ENCODE measurements at places on chromosomes 4 and X.

GRCh38 chr4:1381181-1381621 is 25.0 kb downstream of the NKX1-1 start:
- no peak for DNase-seq

- no peak for DNase-seq
Measured at GRCh38 chr4:88202443-88202842, 44.0 kb upstream of the ABCG2 start.

- no peak for DNase-seq
Measured at GRCh38 chr4:56908206-56909085, 746 bp downstream of the REST start.

GRCh38 chrX:138745196-138745595 is 33.7 kb upstream of the FGF13 start:
- peak; percentile 36 for DNase-seq

DNA sequence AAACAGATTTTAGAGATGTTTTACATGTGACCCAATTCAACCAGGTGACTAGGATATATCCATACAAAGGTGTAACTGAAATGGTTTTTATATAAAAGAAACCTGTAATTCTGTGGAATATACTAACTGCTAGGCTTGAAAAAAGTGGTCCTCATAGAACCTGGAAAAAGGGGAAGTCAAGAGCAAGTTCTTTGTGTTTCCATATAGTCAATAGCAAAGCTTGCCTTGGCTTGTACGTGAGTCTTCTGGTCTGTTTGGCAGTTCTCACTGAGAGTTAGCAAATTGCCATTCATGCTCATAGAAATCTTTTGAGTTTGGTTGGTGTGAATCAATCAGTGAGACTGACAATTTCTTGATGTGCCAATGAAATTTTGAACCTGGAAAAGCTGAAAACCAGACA is 79.4 kb upstream of the SMIM10 start:
- DNase-seq = no peak

DNA sequence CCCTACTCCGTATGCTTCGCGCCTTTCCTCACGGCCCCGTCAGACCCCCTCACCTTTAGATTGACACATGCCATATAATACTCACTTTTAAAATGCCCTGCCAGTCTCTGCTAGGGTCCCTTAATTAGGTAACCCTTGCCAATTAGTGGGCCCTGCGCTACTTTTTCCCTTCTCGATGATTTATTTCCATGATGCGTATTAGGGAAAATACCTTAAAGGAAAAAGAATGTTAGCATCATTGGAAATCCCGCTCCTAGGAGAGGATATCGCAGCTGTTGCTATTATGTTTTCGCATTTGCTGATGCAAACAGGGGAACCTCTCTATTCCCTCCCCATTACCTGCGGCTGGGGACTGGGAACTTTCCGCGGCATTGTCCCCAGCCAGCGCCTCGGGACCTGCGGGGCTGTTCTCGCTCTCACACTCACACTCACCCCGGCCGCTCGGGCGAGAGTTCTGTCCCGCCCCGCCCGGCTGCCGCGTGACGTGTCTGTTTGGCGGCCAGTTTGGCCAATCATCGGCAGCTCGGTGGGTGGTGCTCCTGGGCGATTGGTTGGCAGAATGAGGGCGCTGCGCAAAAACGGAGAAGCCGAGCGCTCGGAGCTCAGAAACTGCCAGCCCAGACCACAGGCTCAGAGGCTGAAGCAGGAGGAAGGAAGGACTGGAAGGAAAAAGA is at the start of gene PCDH10:
TSS of gene PCDH10 (plus strand) at position 605 of the 674 bp plus-strand sequence. CDS start 847 bp downstream, outside the sequence.
- DNase-seq = peak; percentile 77

GRCh38 chr4:158966091-158966490 is 136.8 kb upstream of the RAPGEF2 start:
- no peak for DNase-seq

DNA sequence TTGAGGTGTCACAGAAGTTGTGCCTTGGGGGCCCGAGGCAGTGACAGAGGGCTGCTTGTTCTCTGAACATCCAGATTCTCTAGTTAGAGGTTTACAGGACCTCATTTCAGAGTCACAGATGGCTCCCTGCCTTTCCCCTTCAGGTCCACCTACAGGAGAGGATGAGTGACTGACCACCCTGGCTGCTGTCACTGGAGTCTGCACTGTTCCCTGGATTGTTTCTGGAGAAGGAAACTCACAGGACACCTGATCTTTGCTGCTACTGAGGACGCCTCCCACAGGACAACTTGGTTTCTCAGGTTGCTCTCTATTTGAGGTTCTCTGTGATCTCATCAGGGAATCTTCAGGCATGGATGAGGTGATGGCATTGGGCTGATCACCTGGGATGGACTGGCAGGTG is 58.3 kb downstream of the GPRIN3 start:
- peak; percentile 80 for DNase-seq

- no peak for DNase-seq
Measured at GRCh38 chr4:74156521-74156920, 1.4 kb upstream of the MTHFD2L start.

DNA sequence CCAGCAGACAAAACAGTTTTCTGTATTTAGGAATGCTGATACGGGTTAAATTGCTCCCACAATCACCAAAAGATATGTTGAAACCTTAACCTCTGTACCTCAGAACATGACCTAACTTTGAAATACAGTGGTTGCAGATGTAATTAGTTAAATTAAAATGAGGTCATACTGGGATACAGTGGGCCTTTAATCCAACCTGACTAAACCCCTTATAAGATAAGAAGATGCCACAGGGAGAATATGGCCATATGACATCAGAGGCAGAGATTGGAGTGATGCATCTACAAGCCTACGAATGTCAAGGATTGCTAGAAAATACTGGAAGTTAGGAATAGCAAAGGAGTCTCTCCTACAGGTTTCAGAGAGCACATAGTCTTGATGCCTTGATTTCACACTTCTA is 32.1 kb upstream of the PARM1 start:
- no peak for DNase-seq

- DNase-seq = no peak
Measured at GRCh38 chr4:138473339-138473738, 231.2 kb upstream of the SLC7A11 start.

Data from NCI-H1092 treated with DMSO at 0.1 percent for 48 hours (cell line).